Mesenteric fat pad (tissue), 1 donor: ENCODE measurements at places on chromosomes 16 and 17. TPM values are rescaled to one million over a fixed set of nuclear protein-coding genes. Genes with fewer than 3 reads are reported as not detected.

The CDR2L gene
- 29.9 TPM for total RNA-seq

The MYCBPAP gene
- 0.61 TPM for total RNA-seq

The ACSM5 gene
- total RNA-seq: 21.2 TPM

The TBC1D3H gene
- total RNA-seq: not detected

The ITGB4 gene
- 13.9 TPM for total RNA-seq

The TGFB1I1 gene
- 34.7 TPM for total RNA-seq

The KRTAP4-1 gene
- not detected for total RNA-seq

- no peak for DNase-seq
Measured at GRCh38 chr16:68401871-68402747, 46.2 kb downstream of the SMPD3 start.

GRCh38 chr16:12153662-12154061 is 177.1 kb downstream of the SNX29 start:
- no peak for DNase-seq

DNA sequence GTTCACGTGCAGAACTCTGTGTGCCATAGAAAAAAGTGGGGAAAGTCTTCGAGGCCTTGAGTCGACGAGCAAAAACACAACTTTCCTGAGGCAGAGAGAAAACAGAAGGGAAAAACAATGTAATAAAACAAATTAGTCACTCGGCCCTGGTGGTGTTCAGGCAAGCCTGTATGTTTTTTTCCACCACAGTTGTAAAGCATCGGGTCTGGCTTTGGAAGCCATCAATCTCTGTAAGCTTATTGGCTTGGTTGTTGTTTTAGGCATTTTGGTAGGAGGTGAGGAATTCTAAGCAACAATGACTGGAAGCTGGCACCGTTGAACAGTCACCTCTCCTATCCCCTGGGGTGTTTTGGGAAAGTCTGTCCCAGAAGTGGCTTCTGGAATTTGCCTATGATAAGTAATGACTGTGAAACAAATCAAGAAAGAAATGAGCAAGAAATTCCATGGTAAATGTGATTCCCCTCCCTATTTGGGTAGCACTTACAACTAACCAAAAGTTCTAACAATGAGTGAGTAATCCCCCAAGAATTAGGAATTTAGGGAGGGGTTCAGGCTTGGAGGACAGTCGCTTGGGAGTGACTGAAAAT is 2.8 kb downstream of the CDH13 start:
- no peak for DNase-seq

DNA sequence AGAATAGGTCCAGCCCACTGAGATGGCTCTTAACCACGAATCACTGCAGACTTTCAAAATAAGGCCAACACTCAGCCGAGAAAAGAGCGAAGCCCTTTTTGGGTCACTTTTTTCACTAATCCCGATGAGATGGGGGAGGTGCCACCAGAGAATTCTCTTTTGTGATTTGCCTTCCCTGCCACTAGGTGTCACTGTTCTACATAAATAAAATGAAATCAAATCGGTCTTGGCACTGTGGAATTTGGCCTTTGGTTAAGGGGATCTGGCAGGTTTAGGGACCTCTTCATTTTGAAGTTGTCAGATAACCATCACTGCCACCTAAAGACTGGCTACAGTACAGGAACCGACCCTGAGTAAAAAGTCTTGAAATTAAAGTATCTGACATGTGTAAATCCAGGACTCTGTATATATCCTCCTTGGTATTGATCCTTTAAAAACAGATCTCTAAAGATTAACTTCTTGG is 147.0 kb downstream of the HS3ST4 start:
- no peak for DNase-seq

- DNase-seq: no peak
Measured at GRCh38 chr17:31509805-31510177, 118.3 kb downstream of the RAB11FIP4 start.

GRCh38 chr17:82767041-82767754 is 15.3 kb downstream of the TBCD start:
- no peak for DNase-seq

GRCh38 chr16:86558355-86559193 is 3.5 kb upstream of the MTHFSD start:
- DNase-seq: peak; percentile 49

DNA sequence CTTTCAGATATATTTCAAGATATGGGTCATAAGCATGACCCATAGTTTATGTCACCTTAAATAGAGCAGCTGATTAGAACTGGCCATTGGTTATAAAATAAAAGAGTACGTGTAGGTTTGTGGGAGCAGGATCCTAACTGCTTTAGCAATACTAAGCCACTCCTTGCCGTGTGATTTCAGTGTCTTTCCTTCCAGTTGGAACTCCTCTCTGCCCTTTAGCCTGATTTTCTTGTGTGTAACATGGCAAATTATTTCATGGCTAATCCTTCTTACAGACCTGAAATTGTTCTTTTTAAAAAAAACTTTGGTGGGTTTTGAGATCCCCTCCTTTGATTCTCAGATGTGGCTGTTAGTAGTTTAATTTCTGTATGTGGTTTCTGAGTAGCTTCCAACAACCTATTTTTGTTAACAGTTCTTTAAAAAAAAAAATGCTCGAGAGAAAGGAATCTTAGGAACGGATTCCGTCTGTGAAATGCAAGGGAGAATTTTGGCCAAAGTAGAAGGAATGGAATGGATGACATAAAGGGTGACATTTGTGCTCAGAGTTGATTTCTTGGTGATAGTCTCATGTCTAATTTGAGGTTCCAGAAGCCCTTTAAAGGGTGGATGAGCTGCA is 39.9 kb downstream of the DHRS7B start:
- no peak for DNase-seq

GRCh38 chr16:48367441-48368049 is 17.7 kb downstream of the SIAH1 start:
- DNase-seq: no peak

GRCh38 chr17:61285526-61286320 is 113.9 kb upstream of the TBX2 start:
- DNase-seq: no peak

GRCh38 chr16:50652836-50653425 is 28.2 kb downstream of the SNX20 start:
- DNase-seq: no peak

GRCh38 chr16:58035356-58036170 is 10.0 kb downstream of the MMP15 start:
- DNase-seq: no peak

DNA sequence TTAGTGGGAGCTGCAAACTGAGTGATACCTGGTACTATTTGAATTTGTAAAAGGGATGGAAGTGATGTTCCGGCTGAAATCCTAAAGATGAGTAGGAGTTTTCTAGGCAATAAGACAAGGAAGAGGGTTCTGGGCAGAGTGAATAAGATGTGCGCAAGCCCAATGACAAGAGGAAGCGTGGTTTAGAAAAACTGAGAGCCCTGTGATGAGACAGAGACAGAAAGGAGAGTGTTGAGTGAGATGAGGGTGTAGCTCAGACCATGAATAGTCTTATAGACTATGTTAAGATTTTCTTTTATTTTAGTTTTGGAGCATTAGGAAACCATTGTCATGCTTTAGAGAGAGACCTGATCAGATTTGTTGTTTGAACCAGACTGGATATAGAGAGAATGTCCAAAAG is 50.2 kb downstream of the COX10 start:
- DNase-seq: no peak

- no peak for DNase-seq
Measured at GRCh38 chr16:57938936-57939871, 31.7 kb downstream of the CNGB1 start.

DNA sequence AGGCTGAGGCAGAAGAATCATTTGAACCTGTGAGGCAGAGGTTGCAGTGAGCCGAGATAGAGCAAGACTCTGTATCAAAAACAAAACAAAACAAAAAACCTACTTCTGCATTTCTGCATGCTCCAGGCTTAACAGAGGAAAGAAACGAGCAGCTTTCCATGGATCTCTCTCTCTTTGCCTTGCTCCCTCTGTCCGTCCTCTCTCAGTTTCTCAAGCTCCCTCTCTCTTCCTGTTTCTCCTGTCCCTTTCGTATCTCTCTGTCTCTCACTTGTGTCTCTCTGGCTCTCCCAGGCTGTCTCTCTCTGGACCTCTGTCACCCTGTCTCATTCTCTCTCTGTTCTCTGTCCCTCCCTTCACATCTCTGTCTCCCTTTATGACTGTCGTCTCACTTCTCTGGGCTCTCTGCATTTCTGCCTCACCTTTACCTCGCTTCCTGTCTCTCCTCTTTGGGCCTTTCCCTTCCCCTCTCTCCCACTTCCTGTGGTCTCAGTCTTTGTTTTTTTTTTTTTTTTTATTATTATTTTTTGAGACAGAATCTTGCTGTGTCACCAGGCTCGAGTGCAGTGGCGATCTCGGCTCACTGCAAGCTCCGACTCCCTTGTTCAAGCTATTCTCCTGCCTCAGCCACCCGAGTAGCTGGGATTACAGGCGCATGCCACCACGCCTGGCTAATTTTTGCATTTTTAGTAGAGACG is 4.1 kb upstream of the PITPNA start:
- DNase-seq: no peak

DNA sequence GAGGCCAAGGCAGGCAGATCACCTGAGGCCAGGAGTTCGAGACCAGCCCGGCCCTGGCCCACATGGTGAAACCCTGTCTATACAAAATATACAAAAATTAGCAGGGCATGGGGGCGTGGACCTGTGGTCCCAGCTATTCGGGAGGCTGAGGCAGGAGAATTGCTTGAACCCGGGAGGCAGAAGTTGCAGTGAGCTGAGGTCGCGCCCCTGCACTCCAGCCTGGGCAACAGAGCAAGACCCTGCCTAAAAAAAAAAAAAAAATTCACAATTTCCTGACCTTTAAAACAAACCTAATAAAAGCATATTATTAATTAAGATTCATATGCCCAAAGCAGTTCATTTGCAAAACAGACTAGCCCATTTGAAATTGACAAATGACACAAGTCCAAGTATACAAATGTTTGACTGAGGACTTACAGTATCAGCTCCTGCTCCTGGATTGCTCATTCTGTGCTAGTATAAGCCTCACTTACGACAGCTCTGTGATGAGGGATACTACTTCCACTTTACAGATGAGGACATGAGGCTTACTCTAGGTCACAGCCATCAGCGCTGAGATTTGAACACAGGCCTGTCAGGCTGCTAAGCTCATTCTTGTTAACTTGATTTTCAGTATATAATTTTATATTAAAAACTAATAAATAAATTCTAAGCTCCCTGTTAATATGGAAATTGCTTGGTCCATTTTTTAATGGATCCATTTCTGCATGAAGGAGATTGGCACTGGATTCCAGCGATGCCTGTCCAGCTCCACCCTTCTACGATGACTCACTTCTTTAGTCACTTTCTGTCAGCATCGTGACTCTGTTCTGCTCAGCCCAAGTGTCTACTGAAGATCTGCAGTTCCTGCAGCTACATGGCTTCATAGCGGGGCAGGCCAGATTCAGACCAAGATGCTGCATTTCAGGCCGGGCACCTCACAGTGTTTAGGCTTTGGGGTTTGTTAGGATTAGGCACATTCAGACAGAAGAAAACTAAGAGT is 88.2 kb downstream of the WDR59 start:
- no peak for DNase-seq

DNA sequence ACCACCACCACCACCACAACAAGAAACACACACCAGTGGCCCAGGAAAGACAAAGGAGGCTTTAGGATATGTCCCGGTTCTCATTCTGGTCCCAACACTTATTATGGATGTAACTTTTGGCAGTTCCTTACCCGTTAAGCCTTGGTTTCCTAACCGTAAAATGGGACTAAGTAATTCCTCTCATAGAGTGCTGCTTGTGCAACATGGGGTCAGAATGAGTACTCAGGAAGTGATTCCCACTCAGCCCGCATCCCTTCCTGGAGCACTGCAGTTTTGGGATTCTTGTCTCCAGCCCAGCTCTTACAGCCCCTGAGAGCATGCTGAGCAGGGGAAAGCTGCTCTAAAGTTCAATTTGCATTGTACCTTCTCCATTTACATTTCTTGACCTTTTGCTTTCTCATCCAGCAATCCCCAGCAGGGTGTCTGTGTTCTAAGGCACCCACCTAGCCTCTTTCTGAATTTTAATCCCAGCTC is 262.6 kb downstream of the PRKCA start:
- DNase-seq: no peak

DNA sequence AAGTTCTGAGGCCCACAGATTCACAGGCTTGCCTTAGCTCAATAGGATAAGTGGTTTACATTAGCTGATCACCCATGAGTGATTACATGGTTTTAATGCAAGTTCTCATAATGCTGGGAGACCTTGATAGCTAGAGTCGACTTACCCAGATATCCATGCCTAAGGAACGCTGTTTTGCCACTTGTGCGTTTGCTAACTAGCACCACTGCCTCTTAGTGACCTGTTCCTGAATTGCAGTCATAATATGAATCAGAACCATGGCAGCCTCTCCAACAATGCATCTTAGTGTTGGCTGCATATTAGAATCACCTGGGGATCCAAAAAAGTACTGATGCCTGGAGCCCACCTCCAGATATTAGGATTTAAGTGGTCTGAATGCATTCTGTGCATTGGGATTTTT is 251.1 kb upstream of the CDH5 start:
- no peak for DNase-seq

- no peak for DNase-seq
Measured at GRCh38 chr17:71251276-71251675, 869.5 kb upstream of the SOX9 start.

DNA sequence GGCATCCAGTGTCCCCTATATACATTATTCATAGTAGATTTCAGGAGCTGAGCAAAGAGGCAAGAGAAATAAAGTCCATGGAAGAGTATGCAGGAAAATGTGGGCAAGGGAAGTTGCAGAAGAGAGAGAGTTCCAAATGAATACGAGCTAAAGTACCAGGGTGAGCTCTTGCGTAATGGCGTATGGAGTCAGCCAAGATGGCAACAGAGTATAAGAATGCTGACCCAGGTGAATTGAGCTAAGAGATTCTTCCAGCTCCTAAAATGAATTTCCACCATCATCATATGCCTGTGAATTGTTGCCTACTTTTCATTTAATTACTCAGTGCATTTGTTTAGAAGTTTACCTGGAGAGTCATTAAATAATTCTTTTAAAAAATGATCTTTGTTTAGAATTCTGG is 153.2 kb upstream of the CNTNAP4 start:
- DNase-seq: no peak

- no peak for DNase-seq
Measured at GRCh38 chr17:57999496-58000017, 7.5 kb downstream of the SRSF1 start.

GRCh38 chr16:73996624-73997339 is 299.8 kb upstream of the PSMD7 start:
- no peak for DNase-seq

- DNase-seq: no peak
Measured at GRCh38 chr16:56789360-56789759, 59.4 kb downstream of the NUP93 start.
